ENCODE measurements at places on chromosomes 3 and 15. TPM values are rescaled to one million over a fixed set of nuclear protein-coding genes. Genes with fewer than 3 reads are reported as not detected.

THRB gene
- polyA plus RNA-seq = 33.9 TPM

POMGNT2 gene
- 20.6 TPM for polyA plus RNA-seq

EDC3 gene
- polyA plus RNA-seq = 41.8 TPM

GP9 gene
- 1.3 TPM for polyA plus RNA-seq

STRA6 gene
- polyA plus RNA-seq = 24.4 TPM

EPM2AIP1 gene
- 62.6 TPM for polyA plus RNA-seq

DNA sequence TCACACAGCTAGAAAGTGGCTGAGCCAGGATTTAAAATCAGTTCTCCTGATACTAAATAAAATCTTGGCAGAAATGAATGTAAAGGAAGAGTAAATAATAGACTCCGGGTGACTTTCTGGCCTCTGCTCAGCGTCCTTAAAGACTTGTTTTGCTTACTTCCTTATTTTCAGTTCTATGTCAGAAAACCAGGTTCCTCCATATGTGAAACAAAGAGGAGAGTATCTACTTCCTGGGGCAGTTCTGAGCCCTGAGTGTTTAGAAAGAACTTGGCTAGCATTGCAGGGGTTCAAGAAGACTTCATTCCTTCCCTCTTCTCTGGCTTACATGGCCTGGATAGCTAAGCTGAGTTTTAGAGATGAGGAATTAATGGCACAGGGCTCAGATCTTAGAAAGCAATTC lies 222.8 kb upstream of the TLE3 start:
- DNase-seq = no peak

DNA sequence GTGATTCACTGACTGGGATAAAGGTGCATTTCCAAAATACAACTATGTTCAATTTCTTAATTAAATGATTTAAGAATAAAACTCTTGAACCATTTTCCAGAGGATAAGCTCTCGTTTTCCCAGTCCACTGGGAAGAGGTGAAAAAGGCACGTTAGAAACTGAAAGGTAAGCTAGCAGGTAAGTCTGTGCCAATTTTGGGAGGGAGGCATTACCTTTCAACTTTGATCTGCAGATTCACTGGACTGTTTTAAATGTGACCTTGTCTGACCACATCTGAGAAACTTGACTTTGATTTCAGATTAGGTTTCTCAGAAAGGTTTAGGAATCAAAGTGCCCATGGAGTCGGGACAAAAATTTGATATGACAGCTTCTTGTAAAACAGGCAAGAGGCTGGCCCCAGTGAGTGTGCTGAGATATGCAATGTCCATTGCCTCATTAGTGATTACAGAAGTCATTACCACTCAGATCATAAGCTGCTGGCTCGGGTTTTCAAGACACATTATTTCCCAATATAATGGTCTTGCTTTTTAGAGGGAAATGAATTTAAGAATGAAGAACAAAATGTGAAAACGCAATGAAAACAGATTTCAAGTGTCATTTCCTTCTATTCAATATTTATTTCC lies 118.8 kb downstream of the ADAMTS9 start:
- no peak for DNase-seq

GRCh38 chr3:134941820-134942219 lies 146.8 kb downstream of the EPHB1 start:
- no peak for DNase-seq

DNA sequence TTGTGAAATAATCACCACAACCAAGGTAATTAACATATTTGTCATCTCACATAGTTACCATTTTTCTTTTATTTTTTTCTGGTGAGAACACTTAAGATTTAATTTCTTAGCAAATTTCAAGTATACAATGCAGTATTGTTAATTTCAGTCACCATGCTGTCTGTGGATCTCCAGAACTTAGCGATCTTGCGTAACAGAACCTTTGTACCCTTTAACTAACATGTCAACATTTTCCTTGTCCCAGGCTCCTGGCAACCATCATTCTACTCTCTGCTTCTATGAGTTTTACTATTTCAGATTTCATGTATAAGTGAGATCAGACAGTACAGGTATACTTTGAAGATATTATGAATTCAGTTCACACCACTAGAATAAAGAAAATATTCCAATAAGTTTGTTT lies 154.4 kb downstream of the KCNAB1 start:
- DNase-seq = no peak

DNA sequence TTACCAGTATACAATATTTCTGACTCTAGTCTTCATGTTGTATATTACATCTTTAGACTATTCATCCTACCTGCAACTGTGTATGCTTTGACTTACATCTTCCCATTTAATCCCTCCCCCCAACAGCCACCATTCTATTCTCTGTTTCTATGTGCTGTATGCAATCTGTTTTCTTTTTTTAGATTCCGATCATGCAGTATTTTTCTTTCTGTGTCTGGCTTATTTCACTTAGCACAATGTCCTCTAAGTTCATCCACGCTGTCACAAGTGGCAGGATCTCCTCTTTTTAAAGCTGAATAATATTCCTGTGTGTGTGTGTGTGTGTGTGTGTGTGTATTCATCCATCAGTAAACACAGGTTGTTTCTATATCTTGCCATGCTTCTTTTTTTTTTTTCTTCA lies 66.4 kb upstream of the NUDT16 start:
- no peak for DNase-seq

DNA sequence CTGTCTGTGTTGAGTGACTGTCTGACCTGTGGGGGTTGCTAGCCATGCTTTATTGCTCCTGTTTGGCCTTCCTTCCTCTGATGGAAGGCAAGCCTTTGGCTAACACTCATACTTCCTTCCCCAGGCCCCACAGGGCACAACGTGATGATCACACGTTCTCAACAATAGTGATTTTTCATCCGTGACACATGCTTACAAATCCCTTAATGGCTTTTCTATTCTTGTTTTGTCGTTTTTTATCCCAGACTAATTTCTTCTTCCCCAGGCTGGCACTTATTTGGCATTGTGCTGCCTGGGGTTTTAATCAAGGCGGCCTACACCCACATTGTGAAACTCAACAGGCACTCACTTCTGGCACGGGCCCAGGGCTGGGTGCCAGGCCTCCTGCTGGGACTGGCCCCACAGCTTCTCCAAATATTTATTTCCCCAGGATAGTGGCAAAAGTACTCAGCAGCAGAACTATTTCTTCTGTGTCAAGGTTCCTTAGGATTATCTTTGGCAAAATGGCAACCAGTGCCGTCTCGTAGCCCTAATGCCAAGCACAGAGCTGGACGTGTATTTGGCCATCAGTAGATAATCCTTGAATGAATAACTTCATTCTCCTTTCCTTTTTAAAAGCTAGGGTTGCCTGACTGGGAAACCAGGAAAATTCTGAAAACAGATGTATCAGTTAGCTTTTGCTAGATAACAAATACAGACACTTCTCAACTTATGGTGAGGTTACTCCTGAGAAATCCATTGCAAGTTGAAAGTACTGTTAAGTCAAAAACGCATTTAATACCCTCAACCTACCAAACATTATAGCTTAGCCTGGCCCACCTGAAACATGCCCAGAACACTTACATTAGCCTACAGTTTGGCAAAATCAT lies 30.6 kb downstream of the CMTM7 start:
- DNase-seq = no peak

GRCh38 chr3:60609446-60609845 lies 641.8 kb downstream of the FHIT start:
- no peak for DNase-seq

- no peak for DNase-seq
Observed at GRCh38 chr15:96115642-96116041, 214.9 kb upstream of the NR2F2 start.

- no peak for DNase-seq
Observed at GRCh38 chr15:67240235-67241131, 14.0 kb downstream of the AAGAB start.

DNA sequence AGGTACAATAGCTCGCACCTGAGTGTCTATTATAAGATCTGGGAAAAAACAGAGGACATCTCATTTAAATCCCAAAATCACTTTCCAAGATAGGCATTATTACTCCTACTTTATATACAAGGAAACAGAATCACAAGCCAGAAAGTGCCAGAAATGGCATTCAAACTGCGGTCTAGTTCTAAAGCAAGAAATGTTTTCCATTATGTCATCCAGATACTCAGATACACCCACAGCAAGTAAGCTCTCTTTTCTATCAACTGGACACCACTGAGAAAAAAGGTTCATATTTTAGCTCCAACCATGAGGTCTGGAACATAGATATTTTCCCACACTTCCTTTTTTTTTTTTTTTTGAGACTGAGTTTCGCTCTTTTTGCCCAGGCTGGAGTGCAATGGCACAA lies 8.1 kb downstream of the SLC33A1 start:
- DNase-seq = no peak

GRCh38 chr15:70088455-70088854 lies 9.3 kb downstream of the TLE3 start:
- DNase-seq = no peak

DNA sequence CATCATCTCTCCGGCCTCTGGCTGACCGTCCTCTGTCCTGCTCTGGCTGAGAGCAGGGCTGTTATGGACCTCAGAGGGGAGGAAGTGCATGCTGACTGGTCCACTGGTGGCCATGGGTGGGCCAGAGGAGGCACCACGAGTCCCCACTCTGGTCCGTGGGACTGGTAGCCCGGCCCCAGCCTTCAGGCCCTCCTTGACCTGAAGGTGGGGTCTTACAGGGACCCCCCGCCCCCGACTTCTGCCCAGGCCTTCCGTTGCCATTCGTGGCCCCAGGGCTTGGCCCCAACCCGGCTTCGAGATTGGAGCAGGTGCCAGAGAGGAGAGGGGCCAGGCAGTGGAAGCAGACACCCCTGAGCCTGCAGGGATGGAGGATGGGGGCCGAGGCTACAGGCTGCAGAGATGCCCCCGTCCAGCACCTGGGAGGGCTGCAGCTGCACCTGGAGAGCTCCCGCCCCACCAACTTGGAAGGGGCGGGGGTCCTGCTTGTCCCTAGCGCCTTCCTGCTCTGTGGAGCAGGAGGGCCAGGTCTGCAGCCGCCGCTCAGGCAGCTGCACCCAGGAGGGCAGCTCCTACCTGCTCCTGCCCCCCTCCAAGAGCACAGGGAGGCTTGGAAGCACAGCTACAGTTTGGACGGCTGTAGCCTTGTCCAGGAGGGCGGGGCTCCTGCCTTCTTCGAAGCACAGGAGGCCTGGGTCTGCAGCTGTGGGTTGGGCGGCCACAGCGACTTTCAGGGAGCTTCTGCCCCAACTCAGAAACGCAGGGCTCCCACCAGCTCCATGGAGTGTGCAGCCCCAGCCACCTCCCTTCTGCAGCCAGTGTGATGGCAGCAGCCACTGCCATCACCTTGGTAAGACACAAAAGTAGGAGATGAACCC lies 142.5 kb downstream of the KLF13 start:
- no peak for DNase-seq

DNA sequence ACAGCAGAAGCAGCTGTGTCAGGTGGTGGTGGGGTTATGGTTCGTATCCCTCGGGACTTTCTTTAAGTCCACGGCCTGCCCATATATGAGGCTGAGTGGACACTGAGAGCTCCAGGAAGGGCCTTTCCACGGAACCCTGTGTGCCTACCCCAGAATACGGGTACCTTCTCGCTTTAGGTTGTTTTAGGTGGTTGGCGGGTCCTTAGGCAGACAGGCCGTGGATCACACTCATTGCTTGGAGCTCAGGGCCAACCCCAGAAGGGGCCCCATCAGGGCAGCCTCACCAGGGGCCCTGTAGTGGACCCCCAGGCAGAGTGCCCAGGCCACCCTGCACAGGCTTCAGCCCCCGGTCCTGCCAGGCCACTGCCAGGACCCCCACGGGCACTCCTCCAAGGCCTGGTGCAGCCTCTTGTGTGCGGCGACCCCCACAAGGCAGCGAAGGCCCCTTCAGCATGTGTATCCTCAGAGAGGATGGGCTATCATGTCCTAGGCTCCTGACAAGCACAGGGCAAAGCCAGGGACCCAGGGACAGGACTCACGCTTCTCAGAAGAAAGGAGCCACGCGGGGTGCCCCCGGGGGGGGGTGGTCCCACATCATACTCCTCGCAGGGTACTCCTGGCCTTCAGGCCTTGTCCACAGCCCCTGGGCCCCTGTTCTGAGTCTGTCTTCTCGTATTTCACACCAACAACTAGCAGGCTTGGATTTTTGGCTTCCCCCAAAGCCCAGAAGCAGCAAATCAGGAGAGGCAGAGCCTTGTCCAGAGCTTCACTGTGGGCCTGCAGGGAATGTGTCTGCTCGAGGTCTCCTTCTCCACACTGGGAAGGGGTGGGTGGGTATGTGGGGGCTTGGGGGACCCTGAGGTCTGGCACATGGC lies 93.4 kb downstream of the LRRK1 start:
- no peak for DNase-seq

DNA sequence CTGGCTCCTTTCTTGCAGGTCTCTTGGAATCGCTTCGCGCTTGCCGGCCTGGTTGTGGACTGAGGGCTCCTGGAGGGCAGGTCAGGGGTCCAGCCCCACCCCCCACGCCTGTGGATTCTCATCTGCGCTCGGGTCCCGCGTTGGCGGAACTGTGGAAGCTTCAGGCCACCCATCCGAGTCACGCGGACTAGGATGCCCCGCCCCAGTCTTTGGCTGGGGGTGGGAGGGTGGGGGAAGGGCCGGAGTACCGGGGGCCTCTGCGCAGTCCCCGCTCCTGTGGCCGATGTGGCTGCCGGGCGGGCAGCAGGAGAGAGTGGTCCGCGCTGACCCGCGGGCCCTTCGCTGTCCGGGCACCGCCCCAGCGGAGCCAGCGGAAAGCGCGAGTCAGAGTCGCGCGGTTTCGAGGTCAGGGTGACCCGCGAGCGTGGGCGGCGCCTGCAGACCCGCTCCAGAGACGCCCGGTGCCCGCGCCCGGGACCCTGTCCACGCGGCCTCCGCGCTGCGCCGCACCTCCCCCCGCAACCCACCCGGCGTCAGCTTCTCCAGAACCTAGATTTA lies 114.2 kb downstream of the KLF13 start:
- no peak for DNase-seq

DNA sequence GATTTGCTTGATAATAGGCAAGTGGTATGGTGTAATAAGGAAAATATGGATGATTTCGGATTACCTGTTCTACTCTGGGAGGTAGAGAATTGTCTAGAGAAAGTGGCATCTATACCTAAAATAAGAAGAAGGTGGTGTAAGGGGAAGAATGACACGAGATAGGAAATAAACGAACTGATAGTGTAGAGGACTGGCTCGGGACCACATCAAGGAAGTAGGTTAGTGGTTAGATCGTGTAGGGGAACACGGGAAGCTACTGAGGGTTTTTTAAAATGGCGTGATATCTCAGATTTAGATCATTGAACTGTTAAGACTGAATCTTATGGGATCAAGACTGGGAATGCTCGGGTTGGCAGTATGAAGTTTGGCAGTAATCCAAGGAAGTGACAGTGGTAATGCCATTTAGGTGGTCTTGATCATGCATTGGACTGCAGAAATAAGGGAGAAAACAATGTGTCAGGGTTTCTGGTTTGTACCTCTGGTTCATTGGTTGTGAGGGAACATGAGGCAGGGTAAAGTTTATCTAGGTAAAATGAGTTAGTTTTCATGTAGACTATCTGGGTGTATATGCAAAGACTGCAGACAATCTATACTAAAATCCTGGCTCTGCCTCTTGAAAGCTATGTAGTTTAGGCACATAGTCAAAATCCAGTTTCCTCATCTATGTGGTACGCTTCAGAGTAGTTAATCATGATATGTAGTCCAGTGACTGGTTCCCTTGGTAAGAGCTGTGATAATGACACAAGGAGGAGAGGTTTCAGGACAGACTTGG lies 7.4 kb downstream of the RPL14 start:
- no peak for DNase-seq
